ENCODE measurements at places on chromosomes 3 and 15.

DNA sequence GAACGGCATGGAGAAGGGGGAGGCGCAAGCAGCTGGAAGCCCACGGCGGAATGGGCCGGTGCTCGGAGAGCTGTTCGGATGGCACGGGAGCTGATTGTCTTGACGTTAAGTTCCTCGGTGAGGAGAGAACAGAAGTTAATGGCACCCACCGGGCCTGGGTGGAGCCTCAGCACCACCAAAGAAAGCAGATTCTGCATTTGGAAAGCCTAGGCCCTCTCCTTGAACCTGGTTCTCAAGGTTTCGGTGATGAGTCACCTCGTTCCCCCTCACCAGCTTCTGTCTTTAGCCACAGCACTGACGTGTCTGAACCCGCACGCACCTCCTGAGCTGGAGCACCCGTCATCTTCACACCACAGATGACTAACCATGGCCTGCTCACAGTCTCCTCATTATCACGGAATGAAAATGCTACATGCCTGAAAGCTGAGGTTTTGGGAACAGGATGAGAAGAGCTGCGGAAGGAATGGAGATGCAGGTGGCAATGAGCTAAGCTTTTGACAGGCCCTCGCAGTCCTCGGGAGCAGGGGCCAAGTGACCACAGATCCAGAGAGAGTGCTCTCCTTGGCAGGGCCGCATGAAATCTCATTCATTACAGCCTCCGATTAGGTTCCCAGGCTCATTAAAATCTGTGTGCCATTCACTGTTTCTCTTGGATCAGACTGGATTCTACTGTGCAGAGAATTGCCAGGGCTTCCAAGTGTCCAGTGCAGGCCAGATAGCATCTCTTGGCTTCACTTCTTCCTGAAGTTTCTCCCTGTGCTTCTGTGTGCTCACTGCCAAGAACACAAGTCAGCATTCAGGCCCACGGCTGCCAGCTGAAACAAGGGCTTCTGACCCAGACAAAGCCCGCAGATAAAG is 96.3 kb upstream of the DLG1 start:
- peak; percentile 8 for DNase-seq

DNA sequence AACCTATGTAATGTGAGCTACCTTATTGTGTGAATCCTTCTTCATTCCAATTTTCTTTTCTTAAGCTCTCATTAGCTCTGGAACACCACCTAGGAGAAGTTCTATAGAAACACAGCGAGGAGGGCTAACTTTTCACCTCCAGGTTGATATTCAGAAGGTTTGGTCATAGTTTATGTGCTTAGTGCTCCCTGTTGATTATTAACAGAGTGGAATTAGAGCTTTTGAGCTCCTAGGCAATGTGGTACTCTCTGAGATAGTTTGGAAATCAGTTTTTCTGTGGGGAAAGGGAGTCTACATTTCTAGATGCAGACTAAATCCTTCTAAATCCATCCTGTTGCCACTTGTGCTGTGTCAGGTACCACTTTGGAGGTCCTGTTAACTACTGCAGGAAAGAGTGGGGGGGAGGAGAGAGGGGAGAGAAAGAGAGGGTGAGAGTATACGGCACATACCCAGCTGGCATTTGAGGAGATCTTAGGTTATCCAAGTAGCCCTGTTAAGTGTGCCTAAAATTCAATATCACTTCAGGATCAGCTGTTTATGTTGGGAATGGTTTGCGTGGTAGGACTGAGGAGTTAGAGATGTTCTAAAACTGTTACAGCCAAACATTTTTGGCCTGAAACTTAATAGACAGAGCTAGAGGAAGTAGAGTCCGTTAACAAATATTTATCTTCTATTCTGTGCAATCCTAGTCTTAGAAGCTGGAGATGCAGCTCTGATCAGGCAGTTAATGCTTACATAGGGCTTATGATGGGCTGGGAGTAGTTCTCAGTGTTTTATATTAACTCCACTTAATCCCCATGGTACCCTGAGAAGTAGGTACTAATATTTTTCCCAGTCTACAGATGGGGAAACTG is 117.5 kb upstream of the PROK2 start:
- DNase-seq = no peak

GRCh38 chr3:134355416-134355815 is 18.8 kb downstream of the AMOTL2 start:
- no peak for DNase-seq

DNA sequence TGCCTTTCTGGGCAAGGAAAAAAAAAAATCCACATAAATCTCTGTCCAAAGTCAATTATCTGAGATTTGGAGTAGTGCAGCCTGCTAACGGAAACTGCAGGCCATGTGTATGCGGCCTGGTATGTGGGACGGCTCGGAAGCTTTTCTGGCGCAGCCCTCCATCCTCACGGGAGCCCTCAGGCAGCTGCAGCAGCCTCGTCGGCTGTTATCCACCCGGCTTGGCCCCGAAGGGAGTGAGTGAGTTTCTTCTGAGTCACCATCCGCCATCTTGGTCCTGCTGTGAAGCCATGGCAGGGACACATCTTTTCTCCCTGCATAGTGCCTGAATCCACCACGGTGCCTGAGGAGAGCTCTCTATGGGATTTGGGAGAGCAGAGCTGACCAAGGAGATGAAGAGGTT is 62.8 kb downstream of the POLR2M start:
- no peak for DNase-seq

DNA sequence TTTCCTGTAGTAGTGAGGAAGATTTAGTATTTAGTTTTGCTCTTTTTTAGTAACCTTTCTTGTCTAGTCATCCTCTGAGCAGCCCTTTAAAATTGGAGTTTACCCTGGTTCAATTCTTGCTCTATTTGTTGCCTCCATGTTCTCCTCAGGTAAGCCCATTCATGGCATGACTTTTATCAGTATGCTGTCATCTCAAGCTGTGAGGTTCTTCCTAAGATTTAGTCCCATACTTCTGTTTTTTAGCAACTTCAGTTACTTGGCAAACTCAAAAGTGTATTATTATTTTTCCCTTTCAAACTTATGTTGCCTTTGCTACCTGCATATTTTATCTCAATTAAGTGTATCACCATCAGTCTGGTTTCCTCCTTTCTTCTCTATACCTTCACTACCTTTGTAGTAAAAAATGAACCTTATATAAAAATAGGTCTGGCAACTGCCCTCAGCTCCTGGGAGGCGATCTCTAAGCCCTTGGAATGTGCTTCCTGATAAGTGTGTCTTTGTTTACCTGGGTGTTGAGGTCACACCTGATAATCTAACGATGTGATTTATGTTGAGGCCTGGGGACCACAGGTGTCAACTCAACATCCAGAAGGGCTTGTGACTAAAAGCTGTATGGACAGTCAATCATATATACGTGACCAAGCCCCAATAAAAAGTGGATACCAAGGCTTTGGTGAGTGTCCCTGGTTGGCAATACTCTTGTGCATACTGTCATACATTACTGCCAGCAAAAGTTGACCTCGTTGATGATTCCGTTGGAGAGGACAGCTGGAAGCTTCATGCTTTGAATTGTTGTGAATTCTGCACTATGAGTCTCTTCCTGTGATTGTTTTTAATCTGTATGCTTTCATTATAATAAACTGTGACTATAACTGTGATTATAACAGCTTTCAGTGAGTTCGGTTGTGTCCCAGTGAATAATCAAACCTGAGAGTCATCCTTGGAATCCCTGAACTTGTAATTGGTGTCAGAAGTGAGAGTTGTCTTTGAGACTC is 3.9 kb downstream of the NSUN3 start:
- DNase-seq = no peak

DNA sequence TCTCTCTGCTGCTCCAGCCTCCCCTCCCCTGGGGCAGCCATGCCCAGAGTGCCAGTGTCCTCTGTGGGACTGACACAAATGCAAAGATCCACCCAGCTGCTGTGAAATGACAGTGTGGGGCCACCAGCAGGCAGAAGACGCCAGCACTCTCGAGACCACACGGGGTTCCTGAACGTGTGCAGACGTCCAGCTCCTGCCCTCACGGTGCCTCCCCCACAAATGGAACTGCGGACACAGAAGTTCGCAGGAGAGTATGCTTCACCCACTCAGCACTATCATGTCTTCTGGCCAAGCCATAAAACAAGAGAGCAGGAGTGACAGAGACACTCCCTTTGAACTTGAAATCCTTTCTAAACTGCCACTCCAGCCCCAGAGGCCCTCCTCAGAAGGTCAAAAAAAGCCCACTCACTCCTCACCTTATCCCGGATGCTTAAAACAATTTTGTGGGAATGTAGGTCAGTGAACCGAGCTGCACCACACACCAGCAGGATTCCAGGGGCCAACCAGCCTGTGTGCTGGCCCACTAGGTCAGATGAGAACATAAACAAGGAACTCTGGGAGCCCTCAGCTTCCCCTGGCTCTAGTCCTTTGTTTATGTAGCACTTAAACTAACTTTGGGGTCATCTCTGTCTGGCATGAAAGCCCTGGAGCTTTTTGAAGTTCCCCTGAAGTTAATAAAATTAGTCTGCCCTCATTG is 112.6 kb downstream of the DNAJB8 start:
- no peak for DNase-seq

GRCh38 chr3:49641292-49641691 is 32.9 kb upstream of the APEH start:
- DNase-seq = no peak

DNA sequence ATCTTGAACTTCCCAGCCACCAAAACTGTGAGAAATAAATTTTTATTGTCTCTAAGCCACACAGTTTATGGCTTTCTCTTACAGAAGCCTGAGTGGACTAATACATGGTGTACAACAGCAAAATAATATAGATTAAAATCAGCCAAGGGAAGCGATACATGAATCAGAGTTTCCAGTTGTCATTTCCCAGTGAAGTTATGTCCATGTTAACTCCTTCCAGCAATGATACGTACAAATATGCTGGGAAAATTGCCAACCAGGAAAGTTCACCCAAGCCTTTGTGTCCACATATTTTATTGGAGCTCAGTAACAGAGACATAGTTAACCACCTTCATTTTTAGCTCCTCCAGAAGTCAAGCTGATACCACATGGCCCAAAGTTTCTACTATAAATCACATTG is 280.9 kb upstream of the KCNMB2 start:
- DNase-seq = no peak
